ENCODE measurements at places on chromosomes 1 and 21.

GRCh38 chr1:231354330-231355020, 16.4 kb downstream of the SPRTN start:
- no peak for DNase-seq

DNA sequence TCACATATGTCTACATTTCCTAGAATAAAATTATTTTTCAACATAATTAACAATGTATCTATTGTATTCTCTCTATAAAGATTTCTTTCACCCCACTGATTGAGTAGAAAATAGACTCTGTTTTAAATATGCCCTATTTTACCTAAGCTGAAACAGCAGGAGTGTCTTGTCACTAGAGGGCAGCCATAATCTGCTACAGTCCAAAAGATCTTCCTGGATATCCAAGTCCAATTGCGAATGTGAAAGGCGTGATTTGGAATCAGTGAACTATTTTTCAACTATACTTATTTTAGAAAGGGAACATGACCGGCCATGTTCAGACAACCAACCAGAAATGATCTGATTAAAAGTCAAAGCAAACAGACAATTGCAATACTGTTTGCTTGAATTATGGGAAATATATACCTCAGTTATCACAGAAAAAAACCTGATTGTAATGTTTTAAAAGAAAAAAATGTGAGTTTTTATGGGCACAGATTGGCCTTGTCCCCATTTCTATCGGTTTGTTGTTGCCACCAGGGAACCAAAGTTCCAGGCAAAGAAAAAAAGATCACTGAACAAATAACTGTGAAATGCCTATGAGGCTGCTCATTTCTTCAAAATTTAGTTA, 1211.0 kb upstream of the ADGRL4 start:
- peak; percentile 62 for DNase-seq

GRCh38 chr21:38787461-38788274, 18.1 kb upstream of the ETS2 start:
- peak; percentile 31 for DNase-seq

- no peak for DNase-seq
Measured at GRCh38 chr1:20080441-20081352, 10.7 kb downstream of the PLA2G5 start.

DNA sequence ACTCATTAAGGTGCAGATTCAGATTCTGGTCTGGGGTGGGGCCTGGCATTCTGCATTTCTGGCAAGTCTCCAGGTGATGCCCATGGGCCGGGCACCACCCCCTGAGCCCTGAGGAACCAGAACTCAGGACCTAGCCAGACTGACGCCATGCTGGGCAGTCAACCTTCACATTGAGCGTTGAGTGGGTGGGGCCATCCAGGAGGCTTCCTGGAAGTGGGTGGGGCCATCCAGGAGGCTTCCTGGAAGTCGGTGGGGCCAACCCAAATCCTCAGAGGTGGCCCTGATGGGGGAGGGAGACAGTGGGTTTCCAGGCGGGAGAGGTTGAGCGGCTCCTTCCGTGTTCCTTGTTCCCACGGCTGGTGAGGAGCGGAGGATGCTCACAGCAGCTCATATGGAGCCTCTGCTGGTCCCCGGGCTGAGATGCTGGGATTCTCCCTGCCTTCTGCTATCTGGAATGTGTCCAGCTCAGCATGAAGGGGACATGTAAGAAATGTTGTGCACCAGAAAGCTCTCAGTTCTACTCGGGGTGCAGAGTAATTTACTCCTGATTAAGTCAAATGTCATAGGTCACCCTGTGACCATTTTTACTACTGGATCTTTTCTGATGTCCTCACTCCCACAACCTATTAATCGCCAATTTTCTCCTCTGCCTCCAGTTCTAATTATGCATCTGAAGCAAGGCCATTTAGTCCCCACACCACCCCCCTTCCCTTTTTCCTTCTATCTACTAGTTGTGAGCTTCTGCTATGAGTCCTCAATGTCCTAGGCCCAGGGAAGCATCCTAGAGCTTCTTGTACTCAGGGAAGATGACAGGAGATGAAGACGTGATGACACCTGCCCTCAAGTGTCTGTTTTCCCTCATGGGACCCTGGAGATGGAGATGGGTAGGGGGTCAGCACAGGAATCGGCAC, 435.4 kb downstream of the PTPRU start:
- DNase-seq: no peak

All from AG10803 (cell line).